ENCODE measurements at places on chromosomes 5 and 9.

DNA sequence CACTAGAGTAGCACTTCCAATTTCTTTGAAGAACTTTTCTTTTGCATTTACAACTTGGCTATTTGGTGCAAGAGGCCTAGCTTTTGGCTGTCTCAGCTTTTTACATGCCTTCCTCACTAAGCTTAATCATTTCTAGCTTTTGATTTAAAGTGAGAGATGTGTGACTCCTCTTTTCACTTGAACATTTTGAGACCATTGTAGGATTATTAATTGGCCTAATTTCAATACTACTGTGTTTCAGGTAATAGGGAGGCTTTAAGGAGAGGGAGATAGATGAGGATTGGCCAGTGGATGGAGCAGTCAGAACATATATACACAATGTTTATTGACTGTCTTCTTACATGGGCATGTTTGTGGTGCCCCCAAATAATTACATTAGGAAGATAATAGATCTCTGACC lies 161.7 kb downstream of the GNA14 start:
- no peaks in the 10 kb centered on the region for H3K36me3 ChIP-seq
- H3K4me1 ChIP-seq, result no peaks in the 10 kb centered on the region
- H3K4me3 ChIP-seq, result no peak overlapping the region
- no peak for DNase-seq
- H3K27me3 ChIP-seq, result no peaks in the 10 kb centered on the region

DNA sequence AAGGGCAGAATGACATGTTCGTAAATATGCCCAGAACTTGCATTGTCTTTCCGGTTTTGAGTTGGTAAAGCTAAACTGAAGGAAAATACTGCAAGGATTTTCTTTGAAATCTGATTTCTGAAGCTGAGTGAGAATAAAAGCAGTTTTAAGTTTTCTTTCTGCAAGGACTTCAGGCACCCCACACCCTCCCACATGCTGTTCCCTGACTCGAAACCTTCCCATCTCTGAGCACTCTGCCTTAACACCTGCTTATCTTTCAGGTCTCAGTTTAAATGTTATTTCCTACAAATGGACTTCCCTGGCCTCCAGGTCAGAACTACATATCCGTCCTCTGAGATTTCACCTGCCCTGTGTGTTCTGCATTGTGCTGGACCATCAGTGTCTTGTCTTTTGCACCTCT lies 93.8 kb downstream of the KLHL3 start:
- H3K4me3 ChIP-seq, result no peak overlapping the region
- H3K27me3 ChIP-seq, result no peaks in the 10 kb centered on the region
- no peak for DNase-seq
- no peaks in the 10 kb centered on the region for H3K36me3 ChIP-seq
- no peak overlapping the region for H3K27ac ChIP-seq
- no peaks in the 10 kb centered on the region for H3K4me1 ChIP-seq

- H3K4me3 ChIP-seq, result no peak overlapping the region
- no peaks in the 10 kb centered on the region for H3K36me3 ChIP-seq
- no peaks in the 10 kb centered on the region for H3K27me3 ChIP-seq
- no peak for DNase-seq
- H3K27ac ChIP-seq, result peak overlapping the region; percentile 31
- peaks cover 12% of the 10 kb centered on the region for H3K4me1 ChIP-seq
Measured at GRCh38 chr9:125524583-125525355, 182.2 kb downstream of the MAPKAP1 start.

- H3K27me3 ChIP-seq, result no peaks in the 10 kb centered on the region
- no peaks in the 10 kb centered on the region for H3K4me1 ChIP-seq
- DNase-seq, result no peak
- no peak overlapping the region for H3K4me3 ChIP-seq
- H3K27ac ChIP-seq, result no peak overlapping the region
Measured at GRCh38 chr5:110702704-110703103, 23.8 kb downstream of the TMEM232 start.

DNA sequence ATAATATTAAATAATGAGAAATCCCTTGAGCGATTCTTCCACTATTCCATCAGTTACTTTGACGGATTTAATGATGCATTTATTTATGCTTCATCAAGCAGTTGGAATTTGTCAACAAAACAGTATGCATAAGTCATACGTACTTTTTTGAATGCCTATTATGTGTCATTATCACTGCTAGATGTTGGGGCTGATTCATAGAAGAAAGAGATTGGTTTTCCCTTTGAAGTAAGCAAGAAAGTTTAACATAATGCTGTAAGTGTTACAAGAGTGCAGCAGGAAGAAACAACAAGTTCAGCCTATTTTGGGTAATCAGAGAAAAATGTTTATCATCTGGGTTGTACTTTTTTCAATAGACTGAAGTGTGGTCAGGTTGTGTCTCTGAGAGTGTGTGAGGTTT lies 121.2 kb upstream of the RANBP3L start:
- DNase-seq, result no peak
- no peaks in the 10 kb centered on the region for H3K4me1 ChIP-seq
- no peak overlapping the region for H3K4me3 ChIP-seq
- H3K27ac ChIP-seq, result no peak overlapping the region
- H3K27me3 ChIP-seq, result no peaks in the 10 kb centered on the region

GRCh38 chr5:66129144-66129543 lies 15.0 kb upstream of the SREK1 start:
- no peaks in the 10 kb centered on the region for H3K27me3 ChIP-seq
- H3K4me1 ChIP-seq, result no peaks in the 10 kb centered on the region
- H3K27ac ChIP-seq, result no peak overlapping the region
- H3K4me3 ChIP-seq, result no peak overlapping the region

DNA sequence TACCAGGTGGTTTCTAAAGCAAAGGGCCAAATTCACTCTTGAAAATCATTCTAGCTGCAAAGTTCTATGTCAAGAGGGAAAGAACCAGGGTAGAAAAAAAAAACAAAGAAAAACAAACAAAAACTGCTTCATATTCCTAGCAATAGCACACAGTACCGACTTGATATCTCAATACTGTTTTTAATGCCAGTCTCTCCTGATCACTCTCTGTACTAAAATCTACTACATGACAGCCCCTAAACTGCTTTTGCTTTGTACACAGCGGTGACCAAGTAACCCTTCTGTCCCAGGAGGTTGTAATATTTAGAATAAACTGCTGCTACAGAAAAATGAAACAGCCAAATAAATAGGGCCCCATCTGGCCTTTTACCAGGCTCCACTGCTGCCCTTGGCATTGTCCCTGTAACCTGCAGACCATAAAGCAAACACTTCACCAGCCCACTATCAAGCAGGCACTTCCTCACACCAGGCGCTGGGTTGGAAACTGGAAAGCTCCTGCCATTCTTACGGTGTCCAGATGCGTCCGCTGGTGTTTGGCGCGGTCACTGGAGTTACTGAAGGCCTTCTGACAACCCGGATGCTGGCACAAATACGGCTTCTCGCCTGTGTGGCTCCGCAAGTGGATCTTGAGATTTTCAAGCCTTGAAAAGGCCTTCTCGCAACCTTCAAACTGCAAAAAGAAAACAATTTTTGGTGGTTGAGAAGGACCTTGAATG lies 363.2 kb downstream of the GLIS3 start:
- H3K4me1 ChIP-seq, result no peaks in the 10 kb centered on the region
- no peak overlapping the region for H3K4me3 ChIP-seq
- no peak for DNase-seq
- no peaks in the 10 kb centered on the region for H3K27me3 ChIP-seq
- H3K27ac ChIP-seq, result no peak overlapping the region

GRCh38 chr5:163269624-163270023 lies 167.8 kb upstream of the CCNG1 start:
- no peaks in the 10 kb centered on the region for H3K36me3 ChIP-seq
- H3K4me3 ChIP-seq, result no peak overlapping the region
- H3K4me1 ChIP-seq, result no peaks in the 10 kb centered on the region
- no peak overlapping the region for H3K27ac ChIP-seq
- no peaks in the 10 kb centered on the region for H3K27me3 ChIP-seq
- no peak for DNase-seq

GRCh38 chr5:173163219-173163618 lies 18.9 kb downstream of the BNIP1 start:
- no peaks in the 10 kb centered on the region for H3K27me3 ChIP-seq
- no peak overlapping the region for H3K27ac ChIP-seq
- no peaks in the 10 kb centered on the region for H3K4me1 ChIP-seq
- no peak overlapping the region for H3K4me3 ChIP-seq
- DNase-seq, result no peak

DNA sequence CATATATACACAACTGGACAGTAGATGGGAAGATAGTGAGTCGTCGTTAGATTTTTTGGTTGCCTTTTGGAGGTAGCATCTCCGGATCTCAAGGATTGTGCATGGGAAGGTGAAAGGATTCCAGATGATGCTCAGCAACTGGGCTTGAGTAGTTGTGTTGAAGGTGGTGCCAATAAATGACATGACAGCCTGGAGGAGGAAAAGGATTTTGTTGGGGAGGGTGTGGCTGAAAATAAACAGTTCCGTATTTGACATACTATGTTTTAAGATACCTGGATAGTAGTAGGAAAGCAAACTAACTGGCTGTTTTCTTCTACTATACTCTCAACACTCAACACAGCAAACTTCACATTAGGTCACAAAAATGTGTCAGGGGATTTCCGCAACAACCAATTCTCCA lies 62.4 kb downstream of the SREK1 start:
- no peaks in the 10 kb centered on the region for H3K36me3 ChIP-seq

DNA sequence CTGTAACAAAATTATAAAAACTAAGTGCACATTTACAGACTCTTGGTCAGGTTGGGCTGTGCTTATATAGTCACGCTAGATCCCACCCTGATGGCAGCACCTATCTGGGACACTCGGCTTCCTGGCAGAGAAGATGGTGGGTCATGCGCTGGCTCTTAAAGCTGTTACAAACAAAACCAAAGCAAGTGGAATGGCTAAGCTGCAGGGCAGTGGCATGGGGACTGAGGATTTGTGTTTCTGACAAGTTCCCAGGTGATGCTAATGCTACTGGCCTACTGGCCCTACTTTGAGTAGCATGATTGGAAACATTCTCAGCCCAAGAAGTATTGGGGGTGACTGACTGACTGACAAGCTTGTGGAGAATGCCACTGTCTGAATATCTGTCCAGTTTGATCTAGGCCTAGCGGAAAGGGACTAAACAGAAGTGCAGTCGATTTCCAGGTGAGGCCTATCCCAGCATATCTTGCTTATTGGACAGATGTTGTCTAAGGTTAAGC lies 8.3 kb downstream of the BTF3 start:
- no peaks in the 10 kb centered on the region for H3K4me1 ChIP-seq
- H3K36me3 ChIP-seq, result no peaks in the 10 kb centered on the region
- no peak for DNase-seq
- H3K4me3 ChIP-seq, result no peak overlapping the region

GRCh38 chr5:80343067-80343466 lies 23.3 kb downstream of the SPZ1 start:
- no peak for DNase-seq
- H3K27ac ChIP-seq, result no peak overlapping the region

GRCh38 chr5:30279237-30279636 lies 914.2 kb upstream of the CDH6 start:
- H3K4me1 ChIP-seq, result no peaks in the 10 kb centered on the region
- no peak overlapping the region for H3K27ac ChIP-seq
- H3K4me3 ChIP-seq, result no peak overlapping the region
- H3K36me3 ChIP-seq, result no peaks in the 10 kb centered on the region
- no peaks in the 10 kb centered on the region for H3K27me3 ChIP-seq

DNA sequence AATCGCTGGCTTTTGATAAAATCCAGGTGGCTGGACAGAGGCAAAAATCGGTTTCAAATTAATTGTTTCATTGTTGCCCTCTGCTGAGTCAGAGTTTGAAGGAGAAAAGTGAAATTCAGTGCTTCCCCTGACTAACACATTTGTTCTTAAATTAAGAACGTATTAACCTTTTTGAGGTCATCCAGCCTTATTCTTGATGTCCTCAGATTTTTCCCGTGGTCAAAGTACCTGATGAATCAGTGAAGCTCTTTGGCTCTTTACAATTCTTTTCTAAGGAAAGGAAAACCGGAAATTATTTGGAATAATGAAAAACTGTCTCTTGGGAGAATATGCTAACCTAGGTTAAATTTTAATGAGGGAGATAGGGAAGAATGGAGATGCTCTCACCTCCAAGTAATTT lies 21.6 kb downstream of the OSMR start:
- H3K27ac ChIP-seq, result no peak overlapping the region
- H3K4me1 ChIP-seq, result no peaks in the 10 kb centered on the region
- no peaks in the 10 kb centered on the region for H3K36me3 ChIP-seq
- no peak overlapping the region for H3K4me3 ChIP-seq

DNA sequence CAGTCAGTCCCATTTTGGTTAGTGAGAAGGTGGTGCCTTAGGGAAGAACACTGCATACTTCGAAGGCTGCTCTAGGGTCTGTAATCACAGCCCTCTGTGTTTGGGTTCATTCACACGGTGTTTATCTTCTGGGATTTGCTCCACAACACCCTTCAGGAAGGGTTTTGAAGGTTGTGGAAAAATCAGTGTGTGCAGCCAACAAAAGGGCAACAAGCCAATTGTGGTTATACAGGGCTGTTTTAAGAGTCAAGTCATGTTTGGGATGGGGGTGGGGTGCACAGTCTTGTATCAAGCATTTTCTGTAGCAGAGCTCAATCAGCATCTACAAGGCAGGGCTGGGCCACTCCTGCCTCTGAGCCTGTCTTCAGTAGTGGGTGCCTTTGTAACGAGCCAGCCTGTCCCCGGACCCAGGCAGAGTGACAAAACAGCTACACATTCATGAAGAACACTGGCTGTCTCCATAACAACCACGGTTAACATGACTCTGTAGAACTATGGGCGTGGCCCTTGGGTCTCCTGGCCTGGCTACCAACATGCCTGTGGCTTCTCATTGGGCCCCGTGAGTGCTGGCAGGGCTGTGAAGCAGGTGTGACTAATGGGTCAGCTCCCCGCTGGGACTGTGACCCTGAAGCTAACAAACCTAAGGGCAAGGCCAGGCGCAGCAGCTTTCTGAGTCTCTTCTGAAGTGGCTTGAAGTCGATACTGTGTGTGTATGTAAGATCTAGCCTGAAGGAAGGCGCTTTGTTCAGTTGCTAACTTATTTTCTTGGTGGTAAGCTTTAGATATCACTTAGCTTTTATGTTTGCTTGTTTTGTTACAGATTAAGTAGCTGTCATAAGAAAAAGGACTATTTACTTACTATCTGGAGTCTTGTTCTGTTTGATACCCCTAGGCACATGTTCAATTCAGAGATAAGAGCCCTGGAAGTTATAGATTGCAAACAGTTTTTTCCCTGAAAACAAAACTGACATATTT lies 27.9 kb upstream of the GOLM1 start:
- no peak overlapping the region for H3K4me3 ChIP-seq
- peak overlapping the region; percentile 46 for H3K27ac ChIP-seq
- H3K36me3 ChIP-seq, result no peaks in the 10 kb centered on the region
- peak; percentile 80 for DNase-seq
- H3K4me1 ChIP-seq, result peaks cover 15% of the 10 kb centered on the region

GRCh38 chr9:36401164-36401740 lies 1.2 kb upstream of the RNF38 start:
- peak overlapping the region; percentile 59 for H3K4me3 ChIP-seq
- peak overlapping the region; percentile 100 for H3K27ac ChIP-seq
- peaks cover 18% of the 10 kb centered on the region for H3K4me1 ChIP-seq
- DNase-seq, result peak; percentile 79
- H3K36me3 ChIP-seq, result no peaks in the 10 kb centered on the region

GRCh38 chr5:117497601-117498000 lies 923.0 kb upstream of the SEMA6A start:
- no peak overlapping the region for H3K27ac ChIP-seq
- no peaks in the 10 kb centered on the region for H3K4me1 ChIP-seq
- no peaks in the 10 kb centered on the region for H3K27me3 ChIP-seq
- no peak overlapping the region for H3K4me3 ChIP-seq

Measured in transverse colon (tissue), 4 donors.